ENCODE measurements at places on chromosomes 5 and 9.

DNA sequence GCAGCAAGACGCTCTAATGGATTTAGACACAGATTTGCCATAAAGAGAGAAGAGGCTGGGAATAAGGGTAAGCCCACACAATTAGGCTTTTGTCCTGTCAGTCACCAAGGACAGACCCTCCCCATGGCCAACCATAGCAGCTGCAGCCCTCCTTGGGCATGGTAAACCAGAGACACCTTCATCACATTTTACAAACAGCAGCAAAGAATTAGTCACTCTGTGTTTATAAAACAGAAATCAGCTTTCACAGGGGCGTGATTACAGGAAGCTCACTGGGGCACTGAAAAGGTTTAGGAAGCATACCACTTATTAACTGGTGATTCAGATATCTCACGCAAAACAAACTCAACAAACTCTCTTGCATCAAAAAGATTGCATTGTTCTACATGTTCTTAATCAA is 37.3 kb upstream of the ZNF622 start:
- DNase-seq = no peak

DNA sequence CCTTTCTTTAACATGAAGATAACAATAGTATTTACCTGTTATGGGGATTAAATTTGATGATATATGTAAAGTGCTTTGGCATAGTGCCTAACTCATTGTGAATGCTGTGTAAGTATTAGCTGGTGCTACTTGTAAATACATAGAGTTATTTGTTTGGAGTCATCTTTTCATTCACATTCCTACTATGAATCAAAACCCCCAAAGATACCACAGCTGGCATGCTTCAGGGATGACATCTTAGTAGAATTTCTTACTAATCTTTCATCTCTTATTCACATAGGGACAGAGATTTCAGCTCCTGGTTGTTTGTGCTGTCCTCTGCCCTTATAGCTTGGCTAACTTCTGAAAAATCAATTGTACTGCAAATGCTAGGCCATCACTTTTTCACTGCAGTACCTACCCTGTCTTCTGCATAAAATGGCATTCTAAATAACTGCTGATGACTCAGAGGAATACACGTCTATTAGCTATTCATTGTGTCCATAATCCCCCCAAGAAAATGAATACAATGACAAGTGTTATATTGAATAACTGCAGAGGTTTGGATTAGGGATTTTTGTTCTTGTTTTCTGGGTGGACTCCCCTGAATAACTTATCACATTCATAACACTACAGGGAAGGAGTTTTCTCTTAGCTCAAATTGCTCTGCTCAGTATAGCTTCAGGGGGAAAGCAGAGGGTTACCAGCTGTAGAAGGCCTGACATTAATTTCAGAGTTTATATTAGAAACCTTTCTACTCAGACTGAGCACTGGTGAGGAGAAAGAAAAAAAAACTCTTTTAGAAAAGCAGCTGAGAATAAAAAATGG is 192.2 kb upstream of the C9orf72 start:
- DNase-seq = no peak

DNA sequence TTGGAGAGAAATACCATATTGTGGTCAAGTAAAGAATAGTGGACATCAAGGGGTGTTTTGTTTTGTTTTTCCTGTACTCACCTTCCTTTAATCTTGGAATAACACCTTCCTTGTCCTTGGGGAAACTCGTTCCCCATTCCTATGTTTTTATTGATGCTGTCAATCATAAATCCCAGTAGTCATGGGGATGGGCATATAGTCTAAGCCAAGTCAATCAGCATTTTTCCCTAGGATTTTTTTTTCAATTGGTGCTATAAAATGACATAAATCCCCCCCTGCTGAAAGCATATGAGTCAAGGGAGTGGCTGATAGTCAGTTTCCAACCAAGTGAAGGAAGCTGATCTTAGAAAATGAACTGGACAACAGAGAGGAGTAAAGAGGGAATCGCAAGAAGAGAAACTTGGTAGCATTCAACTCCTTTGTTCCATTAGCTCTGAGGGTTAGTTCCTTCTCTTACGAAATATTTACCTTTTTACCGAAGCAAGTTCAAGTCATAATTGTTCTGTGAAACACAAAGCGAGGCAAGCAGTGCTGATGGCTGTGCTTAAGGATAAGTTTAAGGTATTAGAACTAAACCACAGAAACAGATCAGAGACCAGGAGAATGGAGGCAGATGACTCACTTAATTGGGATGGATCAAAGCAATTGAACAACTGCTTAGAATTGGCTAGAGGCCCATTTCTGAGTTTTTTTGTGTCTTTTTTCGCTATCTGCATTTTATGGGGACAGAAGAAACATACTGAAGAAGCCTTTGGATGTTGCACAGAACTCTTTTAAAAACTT is 218.6 kb downstream of the SEMA6A start:
- no peak for DNase-seq

DNA sequence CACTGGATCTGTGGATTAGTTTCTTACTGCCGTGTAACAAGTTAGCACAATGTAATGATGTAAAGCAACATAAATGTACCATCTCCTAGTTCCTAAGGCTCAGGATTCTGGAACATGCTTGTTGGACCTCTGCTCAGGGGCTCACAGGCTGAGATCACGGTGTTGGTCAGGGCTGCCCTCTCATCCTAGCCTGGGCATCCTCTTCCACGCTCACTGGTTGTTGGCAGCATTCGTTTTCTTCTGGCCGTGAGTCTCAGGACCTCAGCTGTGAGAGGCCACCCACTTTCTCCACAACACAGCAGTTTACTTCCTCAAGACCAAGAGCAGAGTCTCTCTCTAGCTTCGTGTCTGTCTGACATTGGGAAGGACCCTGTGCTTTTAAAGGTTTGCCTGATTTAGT is 17.3 kb downstream of the RASGEF1C start:
- no peak for DNase-seq

GRCh38 chr5:109853377-109853776 is 163.7 kb downstream of the MAN2A1 start:
- DNase-seq = no peak

DNA sequence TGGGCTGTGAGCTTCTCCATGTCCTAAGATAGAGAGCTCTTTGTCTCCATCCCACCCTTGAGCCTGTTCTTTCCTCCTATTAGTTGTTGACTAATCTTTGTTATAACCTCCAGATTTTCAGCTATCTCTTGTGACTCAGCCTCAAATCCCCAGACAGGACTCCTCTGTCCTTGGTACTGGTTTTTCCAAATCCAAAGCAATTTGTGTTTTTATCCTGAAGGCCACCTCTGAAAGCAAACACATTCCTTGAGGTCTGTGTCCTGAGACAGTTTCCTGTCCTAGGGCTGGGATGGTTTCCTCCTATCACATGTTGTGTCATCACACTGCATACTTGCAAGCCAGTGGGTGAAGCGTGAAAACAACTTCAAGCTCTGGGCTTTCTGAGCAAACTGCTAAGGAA is 8.5 kb downstream of the TNC start:
- DNase-seq = no peak

- no peak for DNase-seq
These were observed 38.3 kb downstream of the RECK start for GRCh38 chr9:36074870-36075532.

DNA sequence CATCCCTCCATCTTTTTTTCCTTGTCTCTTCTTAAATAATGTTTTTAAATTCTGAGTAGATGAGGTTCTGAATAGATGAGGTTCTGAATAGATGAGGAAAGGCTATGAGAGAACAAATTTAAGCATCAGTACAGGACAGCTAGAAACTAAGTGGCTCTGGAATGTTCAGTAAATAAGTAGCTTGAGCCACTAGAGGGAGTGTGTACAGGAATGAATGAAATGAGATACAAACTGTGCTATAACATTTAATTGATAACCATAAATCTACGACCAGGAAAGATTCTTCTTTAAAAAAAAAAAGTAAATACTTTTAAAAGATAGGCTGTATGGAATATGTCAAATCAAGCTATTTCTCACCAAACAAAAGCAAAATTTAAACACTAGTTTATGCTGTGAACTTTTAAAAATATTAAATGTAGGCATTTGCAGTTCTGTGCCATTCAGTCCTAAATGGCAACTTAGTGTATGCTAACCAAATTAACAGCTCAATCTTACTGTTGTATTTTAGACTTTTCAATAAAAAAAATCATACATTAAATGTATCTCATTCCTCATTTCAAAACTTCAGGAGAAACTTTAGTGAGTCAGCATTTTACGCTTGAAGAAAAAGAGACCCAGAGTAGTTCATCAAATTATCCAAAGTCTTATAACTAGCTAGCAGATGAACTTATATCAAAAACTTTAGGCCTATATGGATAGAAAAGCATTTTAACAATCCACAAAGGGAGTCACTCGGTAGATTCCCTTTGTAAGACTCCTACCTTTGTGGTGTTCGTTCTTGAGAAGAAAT is 70.4 kb upstream of the SNX2 start:
- no peak for DNase-seq

DNA sequence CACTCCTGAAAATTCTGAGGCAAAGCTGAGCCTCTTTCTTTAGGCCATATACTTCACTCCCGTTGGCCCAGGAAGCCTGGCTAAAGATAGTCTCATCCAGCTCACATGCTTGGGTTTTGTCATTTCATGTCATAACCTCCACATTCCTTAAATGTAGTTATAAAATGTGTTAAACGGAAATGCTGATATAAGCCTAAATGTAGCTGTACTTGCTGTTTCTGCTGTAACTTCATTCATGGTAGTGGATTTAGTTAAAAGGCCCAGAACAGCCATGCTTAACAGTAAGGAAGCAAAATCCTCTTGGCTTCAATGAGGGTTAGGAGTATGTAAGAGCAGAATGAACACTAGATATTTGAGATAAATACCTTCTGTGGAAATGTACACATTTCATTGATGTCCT is 135.8 kb upstream of the TMEM161B start:
- no peak for DNase-seq

GRCh38 chr5:85293145-85293785 is 908.6 kb upstream of the EDIL3 start:
- no peak for DNase-seq

Data from stimulated activated CD8-positive, alpha-beta memory T cell treated with anti-CD3 and anti-CD28 coated beads, Interleukin-2, amount 100 ng/mL, for 1 hour (primary cell).